Brain (organoid and tissue), 16 donors: ENCODE measurements at places on chromosomes 12 and 14.

DNA sequence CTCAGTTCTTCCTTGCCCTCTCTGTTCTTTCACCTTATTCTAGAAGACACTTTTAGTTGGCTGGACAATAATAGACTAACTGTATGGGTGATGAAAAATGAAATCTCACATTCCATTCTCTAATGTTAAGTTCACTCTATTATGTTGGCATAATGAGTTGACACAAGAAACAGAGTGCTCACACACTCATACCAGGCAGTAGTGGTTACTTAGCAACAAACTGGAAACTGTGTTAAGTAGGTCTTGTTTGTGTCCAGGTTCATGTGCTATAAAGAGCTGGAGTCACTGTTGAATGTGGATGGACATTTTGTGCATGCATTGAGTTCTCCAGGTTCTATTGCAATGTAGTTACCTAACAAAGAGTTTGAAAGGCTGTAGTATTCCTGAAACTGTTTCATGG, 16.9 kb upstream of the PPP4R4 start:
- DNase-seq, result no peak

GRCh38 chr12:115332945-115333344, 649.0 kb upstream of the TBX3 start:
- no peak for DNase-seq

GRCh38 chr12:18629916-18630315, 107.9 kb downstream of the PLCZ1 start:
- DNase-seq, result no peak

GRCh38 chr14:85315733-85316290, 214.1 kb upstream of the FLRT2 start:
- DNase-seq, result no peak

- no peak for DNase-seq
These were observed 10.0 kb upstream of the KRT86 start for GRCh38 chr12:52264435-52264825.

- peak; percentile 87 for DNase-seq
These were observed 116.6 kb downstream of the ETV6 start for GRCh38 chr12:11765817-11766794.

- DNase-seq, result peak; percentile 77
These were observed 14.5 kb upstream of the CCT2 start for GRCh38 chr12:69570545-69571399.

DNA sequence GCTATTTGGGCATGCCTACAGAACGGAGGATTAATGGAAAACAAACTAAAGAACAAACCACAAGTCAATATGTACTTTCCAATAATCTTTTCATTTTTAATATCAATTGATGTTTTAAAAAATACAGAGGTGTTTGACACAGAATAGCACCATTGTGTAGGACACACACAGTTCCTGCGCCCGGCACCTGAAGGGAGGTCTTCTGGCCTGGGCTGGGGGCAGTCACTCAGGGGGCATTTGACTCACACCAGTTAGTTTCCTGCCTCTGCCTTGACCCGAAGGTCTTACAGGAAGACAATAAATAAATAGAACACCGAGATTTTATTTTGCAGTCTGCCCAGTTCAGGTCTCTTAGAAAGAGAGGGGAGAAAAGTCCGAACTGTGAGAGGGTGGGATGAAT, 9.5 kb downstream of the TMEM106C start:
- no peak for DNase-seq

- DNase-seq, result no peak
These were observed at the start of gene ERBB3 for GRCh38 chr12:56079723-56080555. Gene ERBB3, plus strand, starts transcription at chr12:56080165. Its CDS starts 136 bp downstream, at chr12:56080301.

GRCh38 chr14:34450542-34450915, 11.5 kb downstream of the SPTSSA start:
- DNase-seq, result no peak

DNA sequence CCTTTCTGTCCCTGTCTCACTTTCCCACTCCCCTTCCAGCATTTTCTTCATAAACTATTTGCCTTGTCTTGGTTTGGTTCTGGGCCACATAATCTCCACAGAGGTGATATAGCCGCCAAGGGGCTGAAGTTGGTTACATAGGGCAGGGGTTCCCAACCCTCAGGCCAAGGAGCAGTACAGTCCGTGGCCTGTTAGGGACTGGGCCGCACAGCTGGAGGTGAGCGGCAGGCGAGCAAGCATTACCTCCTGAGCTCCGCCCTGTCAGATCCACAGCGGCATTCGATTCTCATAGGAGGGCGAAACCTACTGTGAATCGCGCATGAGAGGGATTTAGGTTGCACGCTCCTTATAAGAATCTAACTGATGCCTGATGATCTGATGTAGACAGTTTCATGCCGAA, 80.6 kb upstream of the HIF1A start:
- DNase-seq, result no peak

DNA sequence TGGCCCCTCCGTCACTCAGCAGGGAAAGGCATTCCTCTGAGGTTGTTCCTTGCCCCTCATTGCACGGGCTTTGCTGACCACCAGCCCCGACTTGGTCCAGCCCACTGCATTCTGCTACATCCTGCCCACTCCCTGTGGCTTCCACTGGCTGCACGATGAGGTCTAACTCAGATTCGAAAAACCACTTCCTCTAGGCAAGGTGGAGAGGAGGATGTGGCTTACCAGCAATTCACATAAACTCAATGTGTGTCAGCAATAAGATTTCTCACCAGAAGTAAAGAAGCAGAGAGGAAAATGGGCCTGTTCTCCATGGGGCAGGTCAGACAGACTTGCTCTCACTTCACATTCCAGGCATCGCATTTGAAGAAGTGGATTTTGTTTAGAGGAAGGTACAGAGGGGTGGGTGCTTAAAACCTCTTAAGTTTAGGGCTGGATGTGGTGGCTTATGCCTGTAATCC, 14.7 kb downstream of the GPR68 start:
- no peak for DNase-seq

- DNase-seq, result peak; percentile 37
These were observed 5.4 kb downstream of the SOX5 start for GRCh38 chr12:23944067-23944466.

DNA sequence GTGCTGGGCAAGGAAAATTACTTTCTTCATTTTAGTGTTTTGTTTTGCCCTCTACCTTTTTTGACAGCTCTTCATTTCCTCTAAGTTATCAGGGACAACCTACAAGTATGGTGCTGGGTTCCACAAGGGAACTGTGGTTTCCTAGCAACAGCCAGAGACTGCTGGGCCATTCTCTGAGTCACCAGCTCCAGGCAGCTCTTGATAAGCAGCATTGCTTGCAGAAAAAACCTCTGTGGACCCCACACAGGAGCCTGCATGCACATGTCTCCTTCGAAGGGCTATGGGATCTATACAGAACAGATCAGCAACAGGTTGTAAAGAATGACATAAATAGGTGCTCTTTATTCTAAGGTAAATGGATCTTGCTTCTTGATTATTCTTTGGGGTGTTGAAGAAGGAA, 81.0 kb upstream of the CCDC196 start:
- peak; percentile 20 for DNase-seq

GRCh38 chr14:70029296-70030132, 150.3 kb downstream of the SMOC1 start:
- DNase-seq, result no peak

- no peak for DNase-seq
These were observed 43.6 kb upstream of the DDX11 start for GRCh38 chr12:31029916-31030562.

DNA sequence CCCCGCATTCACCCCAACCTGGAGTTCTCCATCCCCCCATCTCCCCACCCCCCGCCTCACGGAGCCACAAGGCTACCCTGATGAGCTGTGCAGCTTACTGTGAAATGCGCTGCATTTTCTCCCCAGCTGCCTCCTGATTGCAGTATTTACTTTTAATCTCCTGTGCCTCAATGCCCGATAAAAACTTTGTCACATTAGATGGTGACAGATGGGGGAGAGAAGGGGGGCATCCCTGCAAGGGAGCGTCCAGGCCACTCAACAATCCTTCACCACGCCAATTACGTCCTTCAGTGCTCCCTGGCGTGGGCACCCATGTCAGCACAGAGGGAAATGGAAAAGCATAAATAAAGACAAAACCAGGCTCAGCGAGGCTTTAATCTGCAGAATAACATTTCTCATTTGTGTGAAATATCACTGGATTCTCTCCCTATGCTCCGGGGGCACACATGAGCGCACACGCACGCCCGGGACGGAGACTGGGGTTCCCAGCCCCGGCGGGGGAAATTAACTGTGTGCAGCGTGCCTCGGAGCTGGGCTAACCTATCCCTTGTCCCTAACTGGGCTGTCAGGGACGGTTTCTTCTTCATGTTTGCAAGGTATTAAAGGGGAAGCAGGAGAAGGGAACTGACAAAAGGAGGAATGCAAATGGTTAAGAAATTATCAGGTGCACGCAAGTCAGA, 186.7 kb upstream of the VASH1 start:
- DNase-seq, result peak; percentile 61

DNA sequence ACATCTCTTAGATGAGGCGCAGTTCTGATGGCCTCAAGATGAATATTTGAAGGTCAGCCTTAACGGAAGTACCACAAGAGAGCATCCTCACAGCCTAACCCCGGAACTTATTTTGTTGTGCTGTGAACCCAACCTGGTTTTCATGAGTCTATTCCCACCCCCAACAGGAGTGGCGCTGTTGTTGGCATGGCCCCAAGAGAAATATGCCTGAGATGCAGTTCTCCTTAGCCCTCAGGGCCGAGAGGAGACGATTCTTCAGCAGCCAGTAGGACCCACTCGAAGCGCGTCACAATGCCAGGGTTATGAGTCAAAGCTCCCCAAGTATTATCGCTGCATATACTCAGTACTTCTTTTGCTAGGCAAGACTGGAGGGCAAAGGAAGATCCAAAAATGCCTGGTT, 24.5 kb upstream of the BCL11B start:
- DNase-seq, result no peak

DNA sequence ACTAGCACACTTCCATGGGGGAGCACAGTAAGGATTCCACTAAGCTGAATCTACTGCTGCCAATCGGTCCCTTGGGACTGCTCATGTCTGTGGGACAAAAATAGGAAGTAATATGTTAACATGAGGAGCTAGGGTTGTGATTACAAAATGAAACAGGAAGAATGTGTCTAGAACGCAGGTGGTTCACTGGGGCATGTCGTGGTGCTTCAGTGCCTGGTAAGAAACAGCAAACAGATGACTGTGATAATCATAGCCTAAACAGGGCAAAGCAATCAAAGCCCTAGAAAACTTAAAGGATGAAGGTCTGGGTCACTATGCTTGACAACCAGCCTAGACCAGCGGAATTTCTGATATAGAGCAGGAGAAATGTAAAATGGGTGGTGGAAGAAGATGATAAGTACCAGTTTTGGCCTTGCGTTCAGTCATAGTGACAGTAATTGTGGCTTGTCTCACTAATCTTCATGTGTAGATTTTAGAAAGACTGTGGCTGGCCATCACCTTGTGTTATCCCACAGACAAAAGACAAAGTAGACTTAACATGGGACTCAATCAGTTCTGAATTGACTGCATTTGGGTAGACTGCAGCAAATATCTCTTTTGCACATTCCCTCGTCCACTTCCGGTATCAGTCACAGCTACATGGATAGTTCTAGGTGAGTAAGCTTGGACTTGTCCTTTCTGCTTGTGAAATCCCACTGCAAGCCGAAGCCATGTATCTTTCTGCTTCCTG, 51.4 kb downstream of the WASHC3 start:
- no peak for DNase-seq

GRCh38 chr12:64627771-64628170, 17.5 kb downstream of the RASSF3 start:
- DNase-seq, result no peak

- DNase-seq, result no peak
These were observed 9.7 kb upstream of the BHLHE41 start for GRCh38 chr12:26134540-26134939.

GRCh38 chr12:88781909-88782308, 201.6 kb upstream of the KITLG start:
- DNase-seq, result no peak

- peak; percentile 66 for DNase-seq
These were observed 57.1 kb downstream of the ATG14 start for GRCh38 chr14:55354500-55354899.

- DNase-seq, result no peak
These were observed 14.4 kb upstream of the NTF3 start for GRCh38 chr12:5417500-5417899.

- DNase-seq, result peak; percentile 97
These were observed at the start of gene MLF2 for GRCh38 chr12:6752921-6753771. Gene MLF2, minus strand, starts transcription at chr12:6753141. Its CDS starts 807 bp downstream, at chr12:6752334.

- no peak for DNase-seq
These were observed 87.4 kb upstream of the PTPRR start for GRCh38 chr12:71007781-71008404.

GRCh38 chr14:103581954-103582703, 19.4 kb downstream of the COA8 start:
- DNase-seq, result no peak

- no peak for DNase-seq
These were observed 28.0 kb upstream of the NAA30 start for GRCh38 chr14:57362361-57362760.
